ENCODE measurements at places on chromosomes 12 and 14.
A peak's percentile ranks its signal among the peaks of the same experiment; 100 is the strongest.

DNA sequence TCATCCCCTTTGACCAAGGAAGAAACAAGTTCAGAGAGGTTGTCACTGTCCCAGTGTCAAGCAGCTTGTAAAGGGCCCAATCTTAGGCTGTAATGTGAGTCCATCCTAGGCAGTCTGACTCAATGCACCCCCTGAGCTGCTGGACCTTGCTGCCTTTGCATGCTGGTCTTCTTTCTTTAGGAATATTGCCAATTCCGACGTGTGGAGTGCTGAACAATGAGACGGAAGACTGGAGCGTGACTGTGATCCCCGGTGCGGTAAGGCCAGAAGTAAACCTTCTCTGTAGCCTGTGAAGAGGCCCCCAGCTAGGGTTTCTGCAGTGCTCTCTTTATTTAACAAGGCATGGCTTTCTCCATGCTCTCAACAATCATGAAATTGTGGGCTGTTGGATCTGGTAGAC lies 963 bp downstream of the TCTN2 start:
- no peak for DNase-seq

- no peak for DNase-seq
Observed at GRCh38 chr12:31714406-31715271, 14.2 kb downstream of the AMN1 start.

DNA sequence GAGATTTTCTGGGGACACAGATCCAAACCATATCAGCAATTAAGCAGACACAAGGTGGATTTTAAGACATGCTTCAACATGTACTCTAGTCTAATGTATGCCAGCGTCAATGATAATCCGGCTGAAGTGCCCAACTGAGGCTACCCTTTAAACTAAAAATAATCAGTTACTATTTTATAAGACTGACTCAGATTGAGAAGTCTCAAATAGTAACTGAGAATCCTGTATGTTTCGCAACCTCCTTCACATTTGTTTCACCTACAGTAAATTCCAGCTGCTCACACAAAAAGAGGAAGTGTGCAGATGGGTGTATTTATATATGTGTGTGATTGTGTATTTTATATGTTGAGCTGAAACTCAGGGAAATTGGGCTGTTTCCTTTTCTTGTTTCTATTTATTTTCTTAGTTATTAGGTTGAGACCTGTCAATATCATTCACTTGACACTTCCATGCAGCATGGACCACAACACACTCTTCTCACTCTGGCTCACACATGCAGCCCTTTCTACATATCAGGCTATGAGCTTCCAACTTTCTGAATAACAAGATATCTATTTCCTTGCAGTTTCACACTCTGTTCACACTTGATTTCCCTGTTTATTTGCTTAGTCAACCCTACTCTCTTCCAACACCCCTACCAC lies 1224.9 kb upstream of the TMEM132C start:
- no peak for DNase-seq

DNA sequence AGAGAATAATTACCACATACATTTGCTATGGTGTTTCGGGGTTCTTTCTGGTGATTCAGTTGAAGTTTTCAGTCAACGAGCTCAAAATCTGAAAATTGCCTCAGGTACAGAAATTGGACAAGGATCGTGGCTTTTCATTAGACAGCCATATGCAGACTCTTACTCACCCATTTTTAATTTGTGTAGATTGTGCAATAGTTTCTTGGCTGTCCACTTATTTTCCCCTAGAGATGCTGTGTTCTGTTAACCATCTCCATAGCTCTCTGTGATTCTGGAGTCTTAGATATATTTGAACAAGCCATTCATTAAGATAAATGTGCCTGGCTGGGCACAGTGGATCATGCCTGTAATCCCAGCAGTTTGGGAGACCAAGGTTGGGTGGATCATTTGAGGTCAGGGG lies 497.1 kb upstream of the RPL10L start:
- no peak for DNase-seq

- no peak for DNase-seq
Observed at GRCh38 chr14:101040538-101041442, 137.3 kb upstream of the RTL1 start.

DNA sequence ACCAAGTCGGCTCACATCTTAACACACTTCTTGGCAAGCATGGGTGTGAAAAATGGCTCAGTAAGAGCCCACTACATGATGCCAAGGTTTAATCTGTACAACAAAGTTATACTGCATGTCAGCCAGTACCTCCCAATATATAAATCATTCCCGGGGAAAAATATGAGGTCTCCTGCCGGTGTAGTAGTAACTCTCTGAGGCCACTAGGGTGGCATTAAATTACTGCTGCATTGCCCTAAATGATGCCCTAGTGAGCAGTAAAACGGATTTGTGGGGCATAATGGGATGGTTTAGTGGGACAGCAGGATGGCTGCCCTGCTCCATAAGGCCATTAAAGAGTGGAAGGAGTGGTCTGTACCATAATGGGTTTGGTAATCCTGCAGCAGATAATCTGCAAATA lies 267.7 kb downstream of the MED13L start:
- DNase-seq: no peak

DNA sequence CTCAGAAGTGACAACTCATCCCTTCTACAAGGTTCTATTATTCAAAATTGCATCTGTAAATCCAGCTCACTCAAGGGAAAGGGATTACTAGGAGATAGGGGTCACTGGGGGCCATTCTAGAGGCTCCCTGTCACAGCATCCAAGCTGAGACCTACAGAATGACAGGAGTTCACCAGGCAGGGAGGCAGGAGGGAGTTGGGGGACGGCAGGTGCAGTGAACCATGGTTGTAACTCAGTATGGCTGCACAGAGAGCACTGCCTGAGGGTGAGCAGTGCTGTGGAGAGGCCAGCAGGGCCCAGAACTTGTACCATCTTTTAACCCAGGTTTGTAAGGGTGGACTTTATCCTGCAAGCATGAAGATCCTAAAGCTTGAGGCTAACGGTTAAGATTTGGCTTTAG lies 37.9 kb upstream of the SINHCAF start:
- DNase-seq: no peak

- DNase-seq: no peak
Observed at GRCh38 chr14:74501135-74501614, 7.6 kb downstream of the ISCA2 start.

DNA sequence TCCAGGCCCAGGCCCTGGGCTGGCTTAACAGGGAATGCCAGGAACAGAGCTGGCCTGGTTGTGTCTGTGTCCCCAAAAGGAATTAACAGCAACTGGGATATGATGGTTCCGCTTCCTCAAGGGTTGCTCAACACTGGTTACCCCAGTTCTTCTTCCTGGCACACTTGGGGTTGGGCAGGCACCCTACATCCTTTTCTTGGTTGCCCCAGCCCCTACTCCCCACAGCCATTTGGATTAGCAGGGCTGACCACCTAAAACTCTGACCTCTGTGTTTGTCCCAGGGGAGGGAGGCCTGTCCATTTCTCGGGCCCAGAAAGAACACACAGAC lies 30.8 kb downstream of the NCKAP5L start:
- no peak for DNase-seq

GRCh38 chr14:94620597-94620996 lies 8.4 kb downstream of the SERPINA3 start:
- no peak for DNase-seq

DNA sequence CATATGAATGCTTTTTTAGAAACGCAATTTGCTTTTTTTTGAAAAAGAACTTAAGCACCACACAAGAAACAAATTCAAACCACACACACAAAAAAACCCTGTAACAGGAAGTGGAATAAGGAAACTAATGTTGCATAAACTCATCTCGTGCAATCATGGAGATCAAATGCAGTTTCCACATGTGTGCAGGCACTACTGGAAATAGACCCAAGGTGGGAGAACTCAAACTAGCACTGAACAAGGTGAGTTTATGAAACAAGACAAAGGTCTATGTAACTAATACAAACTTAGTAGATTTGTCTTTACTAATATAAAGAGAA lies 17.5 kb downstream of the NIN start:
- no peak for DNase-seq

DNA sequence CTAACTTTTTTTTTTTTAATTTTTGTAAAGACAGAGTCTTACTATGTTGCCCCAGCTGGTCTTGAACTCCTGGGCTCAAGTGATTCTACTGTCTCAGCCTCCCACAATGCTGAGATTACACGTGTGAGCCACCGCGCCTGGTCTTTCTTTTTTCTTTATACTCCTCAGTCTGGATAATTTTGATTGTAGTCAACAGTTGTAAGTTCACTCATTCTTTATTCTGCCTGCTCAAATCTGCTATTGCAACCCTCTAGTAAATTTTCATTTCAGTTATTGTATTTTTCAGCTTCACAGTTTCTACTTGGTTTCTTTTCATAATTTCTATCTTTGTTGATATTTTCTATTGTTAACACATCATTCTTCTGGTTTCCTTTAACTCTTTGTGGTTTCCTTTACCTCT lies 5.8 kb upstream of the MIS18BP1 start:
- no peak for DNase-seq

GRCh38 chr14:64636208-64636979 lies 67.8 kb upstream of the PLEKHG3 start:
- peak; percentile 54 for DNase-seq

- DNase-seq: no peak
Observed at GRCh38 chr12:89752341-89752740, 43.7 kb upstream of the ATP2B1 start.

DNA sequence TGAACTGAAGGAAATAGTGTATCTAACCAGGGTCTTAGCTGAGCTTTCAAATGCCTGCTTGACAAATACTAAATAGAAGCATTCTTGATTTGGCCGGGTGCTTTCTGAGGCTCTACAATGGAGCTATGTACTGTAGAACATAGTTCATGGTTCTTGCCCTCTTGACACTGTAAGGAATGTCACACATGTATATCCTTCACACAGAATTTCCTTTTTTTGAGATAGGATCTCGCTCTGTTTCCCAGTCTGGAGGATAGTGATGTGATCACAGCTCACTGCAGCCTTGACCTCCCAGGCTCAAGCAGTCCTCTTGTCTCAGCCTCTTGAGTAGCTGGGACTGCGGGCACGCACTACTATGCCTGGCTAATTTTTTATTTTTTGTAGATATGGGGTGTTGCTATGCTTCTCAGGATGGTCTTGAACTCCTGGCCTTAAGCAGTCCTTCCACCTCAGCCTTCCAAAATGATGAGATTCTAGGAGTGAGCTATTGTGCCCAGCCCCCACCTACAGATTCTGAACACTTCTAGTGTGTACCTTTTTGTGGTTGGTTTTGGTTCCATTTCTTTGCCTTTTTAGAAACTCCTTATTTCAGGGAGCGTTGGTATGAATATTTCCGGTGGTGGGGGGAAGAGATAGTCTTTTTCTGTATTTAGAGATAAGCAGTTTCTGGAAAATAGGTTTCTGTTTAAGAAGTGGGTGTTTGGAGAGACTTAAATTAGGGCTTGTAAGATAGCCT lies 4.2 kb downstream of the MLXIP start:
- DNase-seq: no peak

DNA sequence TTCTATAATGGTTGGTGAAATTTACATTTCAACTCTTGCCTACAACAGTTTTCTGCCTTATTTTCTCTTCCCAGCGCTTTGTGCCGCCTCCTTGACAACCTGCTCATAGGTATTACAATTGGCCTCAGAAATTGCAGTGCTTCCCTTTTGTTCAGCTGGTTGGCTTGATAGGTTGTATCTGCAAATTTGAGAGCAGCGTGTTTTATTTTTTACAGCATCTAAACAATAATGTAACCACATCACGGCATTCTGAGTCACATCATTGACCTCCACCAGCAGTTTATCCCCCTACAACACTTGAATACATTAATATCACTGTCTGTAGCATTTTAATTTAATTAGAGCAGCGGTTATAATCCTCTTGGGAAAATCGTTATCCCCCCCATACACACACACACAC lies 99.4 kb downstream of the ETV6 start:
- no peak for DNase-seq

- no peak for DNase-seq
Observed at GRCh38 chr14:20333494-20333841, 389 bp upstream of the CCNB1IP1 start.

DNA sequence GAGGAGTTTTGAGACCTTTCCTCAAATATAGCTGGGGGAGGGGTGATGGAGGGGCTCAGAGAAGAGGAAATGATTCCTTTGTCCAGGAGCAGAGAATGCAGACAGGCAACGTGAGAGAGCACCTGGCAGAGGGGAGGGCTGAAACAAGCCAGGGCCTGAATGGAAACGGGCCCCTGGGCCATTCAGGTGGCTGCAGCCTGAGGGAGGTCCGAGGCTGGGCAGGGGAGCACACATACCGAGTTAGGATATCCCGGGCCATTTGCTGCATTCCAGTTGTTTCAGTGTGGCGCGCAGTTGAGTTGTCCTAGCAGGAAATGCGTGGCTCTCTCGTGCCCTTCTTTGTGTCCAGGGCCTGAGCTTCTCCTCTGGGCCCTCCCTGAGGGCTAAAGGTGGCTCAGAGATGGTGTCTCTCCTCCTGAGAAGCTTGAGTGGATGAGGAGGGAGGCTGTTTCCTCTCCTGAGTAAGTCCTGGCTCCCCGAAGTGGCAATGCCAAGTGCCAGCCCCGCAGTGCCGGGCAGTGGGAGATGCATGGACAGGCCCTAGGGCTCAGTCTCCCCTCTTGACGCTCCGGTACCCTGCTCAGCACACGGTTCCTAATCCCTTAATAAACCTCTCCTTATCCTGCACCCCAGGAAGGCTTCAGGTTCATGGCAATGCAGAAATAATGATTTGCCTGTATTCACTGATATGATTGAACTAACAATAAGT lies 85.5 kb upstream of the VRK1 start:
- no peak for DNase-seq

- no peak for DNase-seq
Observed at GRCh38 chr12:68157380-68157779, 2.2 kb downstream of the IFNG start.

- no peak for DNase-seq
Observed at GRCh38 chr12:47997321-47997720, 7.0 kb downstream of the COL2A1 start.

DNA sequence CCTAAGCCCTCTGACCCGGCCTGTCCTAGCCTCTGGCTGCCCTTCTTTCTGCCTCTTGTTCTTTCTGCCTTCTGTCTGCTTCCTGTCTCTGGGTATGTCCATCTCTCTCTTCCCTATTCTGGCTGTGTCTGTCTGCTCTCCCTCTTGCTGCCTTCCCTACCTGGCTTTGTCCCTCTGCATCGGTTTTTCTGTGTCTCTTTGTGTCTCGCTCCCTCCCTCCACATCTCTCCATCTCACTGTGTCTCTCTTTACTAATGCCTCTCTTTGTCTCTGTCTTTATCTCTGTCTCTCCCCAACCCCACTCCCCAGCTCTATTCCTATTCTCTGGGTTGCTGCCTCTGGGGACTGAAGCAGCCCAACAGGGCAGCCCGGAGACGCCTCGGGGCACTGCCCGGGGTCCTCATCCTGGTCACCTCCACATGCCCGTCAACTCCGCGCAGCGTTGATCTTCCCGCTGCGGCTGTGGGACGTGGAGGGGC lies 10.1 kb downstream of the SHMT2 start:
- no peak for DNase-seq

- DNase-seq: no peak
Observed at GRCh38 chr12:127620735-127621355, 646.1 kb upstream of the TMEM132C start.

All from stimulated activated CD4-positive, alpha-beta T cell treated with anti-CD3 and anti-CD28 coated beads, Interleukin-4, amount 100 ng/mL, for 48 hours (primary cell).